SJCRH30 (cell line): ENCODE measurements at places on chromosomes 7 and 10. TPM values are rescaled to one million over a fixed set of nuclear protein-coding genes. Genes with fewer than 3 reads are reported as not detected.

HYAL4 gene
- total RNA-seq: not detected in 2 replicates

DNA sequence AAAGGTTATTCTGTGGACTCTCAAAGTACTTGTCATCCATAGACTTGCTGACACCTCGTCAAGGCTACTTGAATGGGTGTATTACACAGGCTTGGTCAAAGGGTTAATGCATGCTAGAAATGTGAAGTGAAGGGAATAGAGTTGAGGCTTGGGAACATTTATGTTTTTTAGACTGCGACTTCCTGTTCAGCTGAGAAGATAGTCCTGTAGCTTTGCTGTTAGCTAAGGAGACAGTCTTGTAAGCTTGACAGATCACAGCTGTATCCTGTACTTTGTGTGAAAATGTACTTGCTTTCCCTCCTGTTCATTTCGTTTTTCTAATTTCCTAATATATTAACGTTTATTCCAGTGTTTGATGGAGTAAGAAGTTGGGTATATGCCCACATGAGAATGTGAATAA is 52.1 kb downstream of the ADD3 start:
- no peak for DNase-seq
- H3K4me3 ChIP-seq: no peak overlapping the region
- H3K27me3 ChIP-seq: no peaks in the 10 kb centered on the region
- H3K27ac ChIP-seq: no peak overlapping the region

GRCh38 chr10:116905845-116906210 is 56.5 kb downstream of the ENO4 start:
- no peak overlapping the region for H3K4me3 ChIP-seq
- H3K27me3 ChIP-seq: no peaks in the 10 kb centered on the region
- no peaks in the 10 kb centered on the region for H3K36me3 ChIP-seq
- no peak for DNase-seq
- no peaks in the 10 kb centered on the region for H3K4me1 ChIP-seq

GRCh38 chr7:21641546-21641945 is 98.7 kb downstream of the DNAH11 start:
- H3K36me3 ChIP-seq: no peaks in the 10 kb centered on the region
- H3K27ac ChIP-seq: no peak overlapping the region
- H3K4me1 ChIP-seq: no peaks in the 10 kb centered on the region
- H3K27me3 ChIP-seq: no peaks in the 10 kb centered on the region

- no peaks in the 10 kb centered on the region for H3K36me3 ChIP-seq
- no peak for DNase-seq
- H3K27ac ChIP-seq: no peak overlapping the region
- H3K4me1 ChIP-seq: peaks cover 10% of the 10 kb centered on the region
- H3K27me3 ChIP-seq: no peaks in the 10 kb centered on the region; the same call in 1 of the 2 replicates
These were observed 100.9 kb downstream of the JCAD start for GRCh38 chr10:29958440-29958839.

DNA sequence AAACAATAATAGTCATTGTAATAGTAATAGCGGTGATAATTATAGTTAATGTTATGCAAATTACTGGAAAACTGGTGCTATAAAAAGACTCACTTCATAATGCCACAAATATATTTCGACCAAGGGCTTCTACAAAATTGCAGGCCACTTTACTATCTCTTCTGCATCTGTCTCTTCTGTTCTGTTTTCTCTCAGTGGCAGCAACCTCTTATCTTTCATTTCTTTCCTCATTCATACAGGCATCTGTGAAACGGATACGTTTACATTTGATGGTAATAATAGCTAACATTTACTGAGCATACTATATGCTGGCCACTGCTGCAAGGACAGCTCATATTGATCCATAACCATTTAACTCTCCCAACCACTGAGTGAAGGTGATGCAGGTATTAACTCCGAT is 537.4 kb upstream of the PFKP start:
- H3K4me3 ChIP-seq: no peak overlapping the region
- no peaks in the 10 kb centered on the region for H3K4me1 ChIP-seq
- no peaks in the 10 kb centered on the region for H3K27me3 ChIP-seq

DNA sequence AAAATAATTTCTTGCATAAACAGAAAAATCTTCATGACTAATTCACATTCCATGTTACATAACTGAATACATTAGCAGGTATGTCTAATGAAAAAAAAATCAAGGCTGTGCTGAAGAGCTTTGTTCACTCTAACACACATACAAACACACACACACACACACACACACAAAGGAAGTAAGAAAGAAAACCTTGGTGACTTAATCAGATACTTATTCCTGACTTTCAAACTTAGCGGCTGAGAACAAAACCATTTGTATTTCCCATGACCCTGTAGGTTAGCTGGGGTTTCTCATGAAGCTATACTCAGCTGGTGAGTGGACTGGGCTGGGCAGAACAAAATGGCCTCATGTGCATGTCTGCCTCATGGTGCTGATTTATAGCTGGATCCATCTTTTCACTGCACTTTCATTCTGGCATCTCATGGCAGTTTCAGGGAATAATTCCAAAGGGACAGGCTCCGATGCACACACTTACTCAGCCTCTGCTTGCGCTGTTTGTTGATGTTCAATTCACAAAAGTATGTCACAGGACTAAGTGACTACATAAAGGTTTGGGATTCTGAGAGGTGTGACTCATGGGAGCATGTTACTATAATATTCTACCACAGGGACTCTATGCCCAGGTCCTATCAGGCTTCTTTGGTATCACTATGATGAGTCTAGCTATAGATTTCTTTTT is 161.2 kb downstream of the PCLO start:
- H3K4me3 ChIP-seq: no peak overlapping the region
- H3K27ac ChIP-seq: no peak overlapping the region
- H3K36me3 ChIP-seq: no peaks in the 10 kb centered on the region
- H3K4me1 ChIP-seq: 0 out of 2 replicates have a peak, but pooled peaks cover 2% of the 10 kb centered on the region
- H3K27me3 ChIP-seq: no peaks in the 10 kb centered on the region

GRCh38 chr10:3110782-3111620 is 43.7 kb downstream of the PFKP start:
- H3K4me3 ChIP-seq: no peak overlapping the region
- H3K4me1 ChIP-seq: no peaks in the 10 kb centered on the region
- no peak for DNase-seq

- peak within 1 kb of the TSS; percentile 85 for H3K4me3 ChIP-seq
- peak within 1 kb of the TSS; percentile 83 for H3K27ac ChIP-seq
- H3K4me1 ChIP-seq: peaks cover 28% of the 10 kb centered on the region
These were observed at the start of gene LBX1 for GRCh38 chr10:101229266-101230182. Gene LBX1 (minus strand): TSS chr10:101229463. CDS start chr10:101228815, 648 bp downstream.

GRCh38 chr7:41029072-41029499 is 673.8 kb downstream of the INHBA start:
- H3K36me3 ChIP-seq: no peaks in the 10 kb centered on the region
- no peaks in the 10 kb centered on the region; the same call in 1 of the 2 replicates for H3K27me3 ChIP-seq
- no peak overlapping the region for H3K27ac ChIP-seq
